ENCODE measurements at places on chromosomes 4 and X. TPM values are rescaled to one million over a fixed set of nuclear protein-coding genes. Genes with fewer than 3 reads are reported as not detected.

The SRPX gene
- 2.6 TPM for total RNA-seq

The RADX gene
- 5.3 TPM for total RNA-seq

The PACRGL gene
- 20.4 TPM for total RNA-seq

The PABPC1L2B gene
- 0.17 TPM for total RNA-seq

All from type B pancreatic cell (in vitro differentiated cells).